Naive B cell (primary cell): ENCODE measurements at places on chromosomes 11 and 22. TPM values are rescaled to one million over a fixed set of nuclear protein-coding genes. Genes with fewer than 3 reads are reported as not detected.

- H3K36me3 ChIP-seq = no peaks in the 10 kb centered on the region
- no peak for DNase-seq
- H3K27ac ChIP-seq = no peak overlapping the region
- H3K27me3 ChIP-seq = no peaks in the 10 kb centered on the region
- no peak overlapping the region for H3K4me3 ChIP-seq
Measured at GRCh38 chr11:62030071-62030684, 62.7 kb upstream of the FTH1 start.

- no peak overlapping the region for H3K27ac ChIP-seq
- no peaks in the 10 kb centered on the region for H3K36me3 ChIP-seq
- no peak for DNase-seq
- H3K27me3 ChIP-seq = no peaks in the 10 kb centered on the region
- no peak overlapping the region for H3K4me3 ChIP-seq
Measured at GRCh38 chr11:79672786-79673185, 232.0 kb upstream of the TENM4 start.

- no peak for DNase-seq
- H3K4me1 ChIP-seq = peaks cover 15% of the 10 kb centered on the region
- H3K36me3 ChIP-seq = no peaks in the 10 kb centered on the region
- H3K27me3 ChIP-seq = peaks cover 41% of the 10 kb centered on the region
Measured at GRCh38 chr22:42321908-42322561, 51.6 kb upstream of the TCF20 start.

DNA sequence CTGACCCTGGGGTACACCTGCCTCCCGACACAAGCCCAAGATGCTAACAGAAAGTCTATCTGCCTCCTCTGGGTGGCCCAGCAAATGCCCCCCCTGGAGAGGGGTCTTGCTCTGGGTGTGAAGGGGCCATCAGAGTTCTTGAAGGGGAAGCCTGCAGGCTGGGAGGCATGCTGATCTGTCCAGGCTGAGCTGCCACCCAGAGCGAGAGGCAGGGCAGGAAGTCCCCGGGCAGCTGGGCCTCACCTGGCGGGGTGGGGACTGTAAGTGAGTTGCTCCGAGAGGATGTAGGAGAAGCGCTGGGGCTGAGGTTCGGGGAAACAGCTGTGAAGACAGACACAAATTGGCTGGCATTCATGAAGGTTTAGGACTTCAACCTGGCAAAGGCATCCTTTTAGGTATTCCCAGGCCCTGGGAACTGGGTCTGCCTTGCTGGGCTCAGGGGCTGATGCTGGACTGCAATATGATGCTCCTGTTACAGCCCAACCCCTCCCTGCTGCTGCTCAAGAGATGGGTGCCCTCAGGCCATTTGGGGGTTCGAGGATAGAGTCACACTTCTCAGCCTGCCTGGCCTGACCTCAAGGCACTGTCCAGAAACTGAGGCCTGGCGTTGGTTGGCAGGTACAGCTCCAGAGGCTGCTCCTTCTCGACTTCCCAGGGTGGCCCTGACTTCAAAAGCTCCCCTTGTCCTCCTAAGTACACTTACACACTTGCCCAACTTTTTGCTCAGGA, 60.2 kb upstream of the LYVE1 start:
- peak overlapping the region; percentile 82 for H3K4me3 ChIP-seq
- peaks cover 79% of the 10 kb centered on the region for H3K4me1 ChIP-seq
- H3K27me3 ChIP-seq = no peaks in the 10 kb centered on the region
- H3K36me3 ChIP-seq = no peaks in the 10 kb centered on the region

GRCh38 chr11:95922099-95922498, 1.8 kb downstream of the MTMR2 start:
- H3K27me3 ChIP-seq = no peaks in the 10 kb centered on the region
- peak overlapping the region; percentile 90 for H3K4me3 ChIP-seq
- H3K36me3 ChIP-seq = peaks cover 8% of the 10 kb centered on the region
- H3K27ac ChIP-seq = no peak overlapping the region
- DNase-seq = no peak

GRCh38 chr22:49137206-49137840, 690.4 kb downstream of the BRD1 start:
- no peak overlapping the region for H3K4me3 ChIP-seq
- H3K27me3 ChIP-seq = peaks cover 39% of the 10 kb centered on the region
- no peaks in the 10 kb centered on the region for H3K4me1 ChIP-seq
- H3K27ac ChIP-seq = no peak overlapping the region
- no peaks in the 10 kb centered on the region for H3K36me3 ChIP-seq
- no peak for DNase-seq

The RAG1 gene
- not detected for polyA plus RNA-seq
